Chondrocyte (in vitro differentiated cells): ENCODE measurements at places on chromosomes 7 and 10. TPM values are rescaled to one million over a fixed set of nuclear protein-coding genes. Genes with fewer than 3 reads are reported as not detected.

DNA sequence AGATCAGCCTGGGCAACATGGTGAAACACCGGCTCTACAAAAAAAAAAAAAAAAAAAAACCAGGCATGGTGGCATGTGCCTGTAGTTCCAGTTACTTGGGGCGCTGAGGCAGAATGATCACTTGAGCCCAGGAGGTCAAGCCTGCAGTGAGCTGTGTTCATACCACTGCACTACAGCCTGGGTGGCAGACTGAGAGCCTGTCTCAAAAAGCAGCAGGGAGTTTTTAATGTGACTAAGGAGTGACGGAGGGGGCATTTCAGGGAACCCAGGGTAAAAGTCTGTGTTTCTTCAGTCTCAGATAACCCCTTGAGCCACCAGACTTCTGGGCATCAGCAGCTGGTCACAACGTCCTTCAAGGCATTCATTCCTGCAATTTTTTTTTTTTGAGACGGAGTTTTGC, 2.2 kb upstream of the C10orf95 start:
- no peak for DNase-seq
- no peak overlapping the region for H3K4me3 ChIP-seq
- H3K4me1 ChIP-seq = peaks cover 29% of the 10 kb centered on the region
- no peak overlapping the region for H3K27ac ChIP-seq

DNA sequence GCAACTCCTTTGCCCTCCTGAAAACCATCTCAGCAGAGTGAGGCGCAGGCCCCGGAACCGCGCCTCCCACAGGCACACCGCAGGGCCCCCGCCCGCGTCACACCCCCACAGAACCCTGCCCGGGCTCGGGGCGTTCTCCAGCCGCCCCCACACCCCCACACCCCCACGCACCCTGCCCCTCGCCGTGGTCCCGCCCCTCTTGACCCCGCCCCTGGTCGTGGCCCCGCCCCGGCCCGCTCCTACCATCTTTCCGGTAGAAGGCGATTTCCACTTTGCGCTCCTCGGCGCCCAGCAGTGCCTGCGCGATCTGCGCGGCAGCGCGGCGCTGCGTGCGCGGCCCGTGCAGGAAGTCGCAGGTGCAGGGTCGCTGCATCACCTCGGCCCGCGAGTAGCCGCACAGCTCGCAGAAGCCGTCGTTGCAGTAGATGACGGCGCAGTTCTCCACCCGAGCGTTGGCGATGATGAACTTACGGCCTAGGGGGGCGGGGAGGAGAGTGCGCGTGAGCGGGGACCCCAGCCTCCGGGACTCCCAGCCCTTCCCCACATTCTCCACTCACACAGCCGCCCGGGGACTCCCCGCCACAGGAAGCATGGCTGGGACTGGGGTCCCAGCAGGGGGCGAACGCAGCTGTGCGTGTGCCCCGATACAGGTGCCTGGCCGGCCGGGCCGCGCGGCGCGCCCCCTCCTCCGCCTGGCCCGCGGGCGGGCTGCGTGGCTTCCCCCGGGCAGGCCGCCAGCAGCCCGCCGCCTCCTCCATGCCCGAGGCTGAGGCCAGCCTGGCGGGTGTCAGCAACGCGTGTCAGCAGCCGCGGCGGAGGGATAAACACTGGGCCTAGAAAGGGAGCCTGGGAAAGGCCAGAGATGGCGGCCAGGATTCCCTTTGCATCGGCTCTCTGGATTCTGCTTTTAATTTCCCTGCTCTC, 3.4 kb downstream of the KCNH2 start:
- no peak overlapping the region for H3K27ac ChIP-seq
- DNase-seq = no peak
- H3K36me3 ChIP-seq = peaks cover 1% of the 10 kb centered on the region
- H3K4me1 ChIP-seq = peaks cover 14% of the 10 kb centered on the region

GRCh38 chr7:48441848-48442492, 270.7 kb downstream of the ABCA13 start:
- no peak overlapping the region for H3K4me3 ChIP-seq
- H3K4me1 ChIP-seq = no peaks in the 10 kb centered on the region
- H3K36me3 ChIP-seq = no peaks in the 10 kb centered on the region
- DNase-seq = no peak
- no peak overlapping the region for H3K27ac ChIP-seq
- H3K27me3 ChIP-seq = peaks cover 27% of the 10 kb centered on the region

DNA sequence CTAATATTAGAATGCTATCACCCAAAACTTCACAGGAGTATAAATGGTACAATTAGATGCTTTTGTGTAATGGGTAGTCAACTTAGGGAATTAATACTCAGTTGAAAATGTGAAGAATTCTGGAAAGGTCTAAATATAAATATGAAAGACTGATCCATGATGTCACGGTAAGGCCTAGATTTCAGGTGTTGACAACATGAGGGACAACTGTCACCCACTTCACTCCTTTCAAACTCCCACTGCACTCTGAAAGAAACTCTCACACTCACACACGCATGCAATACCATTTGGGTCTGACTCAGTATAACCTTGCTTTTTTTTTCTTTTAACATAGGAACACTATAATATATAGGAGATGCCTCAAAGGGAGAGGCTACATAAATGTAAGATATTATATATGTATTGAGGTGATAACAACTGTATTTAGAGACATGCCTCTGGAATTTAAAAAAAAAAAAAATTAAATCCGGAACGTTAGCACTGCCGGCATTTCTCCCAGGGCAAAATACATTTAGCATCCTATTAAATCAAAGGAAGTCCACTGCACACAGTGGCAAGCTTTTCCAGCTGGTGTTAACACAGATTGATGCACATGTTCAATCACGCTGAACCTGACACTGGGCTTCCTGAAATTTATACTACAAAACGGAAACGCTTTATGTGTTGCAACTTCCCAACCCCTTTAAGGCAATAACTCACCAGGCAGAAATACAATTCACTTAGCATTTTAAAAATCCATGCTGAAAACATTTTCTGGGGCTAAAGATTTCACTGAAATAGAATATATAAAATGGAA, 74.9 kb downstream of the RSU1 start:
- no peaks in the 10 kb centered on the region for H3K4me1 ChIP-seq
- DNase-seq = no peak
- no peak overlapping the region for H3K4me3 ChIP-seq
- H3K27ac ChIP-seq = no peak overlapping the region

DNA sequence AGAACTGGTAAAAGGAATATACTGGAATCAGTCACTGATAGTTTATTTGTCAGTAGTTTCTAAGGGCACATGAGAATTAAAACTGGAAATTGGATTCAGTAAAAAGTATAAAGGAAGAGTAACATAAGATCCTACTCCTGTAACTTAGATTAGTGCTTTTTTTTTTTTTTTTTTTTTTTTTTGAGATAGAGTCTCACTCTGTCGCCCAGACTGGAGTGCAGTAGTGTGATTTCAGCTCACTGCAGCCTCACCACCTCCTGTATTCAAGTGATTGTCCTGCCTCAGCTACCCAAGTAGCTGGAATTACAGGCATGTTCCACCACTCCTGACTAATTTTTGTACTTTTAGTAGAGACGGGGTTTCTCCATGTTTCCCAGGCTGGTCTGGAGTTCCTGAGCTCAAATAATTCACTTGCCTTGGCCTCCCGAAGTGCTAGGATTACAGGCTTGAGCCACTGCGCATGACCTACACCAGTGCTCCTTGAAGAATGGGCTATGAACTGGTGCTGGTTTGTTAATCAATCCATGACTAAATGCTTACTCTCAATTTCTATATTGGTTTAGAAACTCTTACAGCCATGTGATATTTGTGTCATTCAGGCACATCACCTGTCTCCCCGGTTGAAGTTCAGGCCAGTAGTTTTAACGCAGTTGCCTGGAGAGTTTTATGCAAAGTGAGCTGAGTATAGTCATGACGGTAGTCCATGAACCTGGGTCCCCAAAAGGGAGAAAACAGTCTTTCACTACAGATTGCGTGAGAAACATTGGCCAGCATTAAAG, 65.0 kb downstream of the ZEB1 start:
- no peak overlapping the region for H3K4me3 ChIP-seq
- peak overlapping the region; percentile 41 for H3K27ac ChIP-seq
- H3K36me3 ChIP-seq = peaks cover 6% of the 10 kb centered on the region
- DNase-seq = no peak
- H3K4me1 ChIP-seq = peaks cover 38% of the 10 kb centered on the region
- no peaks in the 10 kb centered on the region for H3K27me3 ChIP-seq

- H3K27ac ChIP-seq = no peak overlapping the region
- peaks cover 2% of the 10 kb centered on the region for H3K36me3 ChIP-seq
- no peaks in the 10 kb centered on the region for H3K27me3 ChIP-seq
- H3K4me1 ChIP-seq = no peaks in the 10 kb centered on the region
- no peak for DNase-seq
- H3K4me3 ChIP-seq = no peak overlapping the region
Measured at GRCh38 chr7:154767821-154768415, 235.0 kb downstream of the PAXIP1 start.

DNA sequence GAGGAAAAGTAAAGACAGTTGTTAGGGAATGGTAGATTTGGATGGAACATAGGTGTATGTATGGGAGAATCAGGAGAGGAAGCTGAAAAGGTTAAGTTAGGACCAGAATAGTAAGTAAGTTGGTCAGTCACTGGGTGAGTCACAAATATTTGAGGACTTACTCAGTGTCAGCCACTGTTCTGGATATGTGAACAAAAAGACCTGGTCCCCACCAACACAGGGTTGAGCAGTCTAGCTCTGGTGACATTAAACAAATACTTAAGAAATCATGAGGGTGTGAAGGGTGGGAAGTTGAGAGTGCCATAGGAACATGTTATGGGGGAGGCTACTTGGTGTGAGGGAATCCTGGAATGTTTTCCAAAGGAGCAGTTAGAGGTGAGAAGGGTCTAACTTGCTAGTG, 246.9 kb downstream of the PTEN start:
- H3K4me1 ChIP-seq = peaks cover 8% of the 10 kb centered on the region
- H3K27me3 ChIP-seq = no peaks in the 10 kb centered on the region
- no peaks in the 10 kb centered on the region for H3K36me3 ChIP-seq

- H3K36me3 ChIP-seq = no peaks in the 10 kb centered on the region
- no peaks in the 10 kb centered on the region for H3K27me3 ChIP-seq
- no peak overlapping the region for H3K4me3 ChIP-seq
- no peak for DNase-seq
Measured at GRCh38 chr7:89687211-89687610, 467.1 kb upstream of the STEAP1 start.

DNA sequence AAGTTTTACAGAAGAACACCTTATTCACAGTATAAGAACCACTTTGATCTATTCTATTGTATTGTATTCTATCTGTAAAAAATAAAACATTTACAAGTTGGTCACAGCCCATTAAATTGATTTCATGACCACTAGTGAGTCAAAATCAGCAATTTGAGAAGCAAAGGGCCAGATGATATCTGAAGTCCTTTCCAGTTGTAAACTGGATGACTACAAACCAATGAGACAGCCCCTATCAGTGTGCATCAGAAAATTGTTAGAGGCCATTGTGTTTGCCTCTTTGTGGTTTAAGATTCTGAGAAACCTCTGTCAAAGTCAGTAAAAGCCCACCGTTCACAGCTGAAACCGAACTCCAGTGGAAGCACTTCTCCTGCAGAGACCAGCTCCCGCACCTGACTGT, 54.8 kb downstream of the TBXAS1 start:
- H3K4me3 ChIP-seq = no peak overlapping the region
- H3K27ac ChIP-seq = no peak overlapping the region
- H3K36me3 ChIP-seq = peaks cover 3% of the 10 kb centered on the region
- H3K4me1 ChIP-seq = no peaks in the 10 kb centered on the region
- no peak for DNase-seq

- no peak for DNase-seq
- no peak overlapping the region for H3K4me3 ChIP-seq
- H3K27me3 ChIP-seq = peaks cover 2% of the 10 kb centered on the region
- H3K36me3 ChIP-seq = no peaks in the 10 kb centered on the region
- H3K27ac ChIP-seq = no peak overlapping the region
Measured at GRCh38 chr10:82472406-82473335, 597.7 kb downstream of the NRG3 start.

- no peak overlapping the region for H3K27ac ChIP-seq
- H3K4me3 ChIP-seq = no peak overlapping the region
- no peaks in the 10 kb centered on the region for H3K36me3 ChIP-seq
- no peaks in the 10 kb centered on the region for H3K27me3 ChIP-seq
- no peak for DNase-seq
Measured at GRCh38 chr7:89772276-89772675, 382.0 kb upstream of the STEAP1 start.

DNA sequence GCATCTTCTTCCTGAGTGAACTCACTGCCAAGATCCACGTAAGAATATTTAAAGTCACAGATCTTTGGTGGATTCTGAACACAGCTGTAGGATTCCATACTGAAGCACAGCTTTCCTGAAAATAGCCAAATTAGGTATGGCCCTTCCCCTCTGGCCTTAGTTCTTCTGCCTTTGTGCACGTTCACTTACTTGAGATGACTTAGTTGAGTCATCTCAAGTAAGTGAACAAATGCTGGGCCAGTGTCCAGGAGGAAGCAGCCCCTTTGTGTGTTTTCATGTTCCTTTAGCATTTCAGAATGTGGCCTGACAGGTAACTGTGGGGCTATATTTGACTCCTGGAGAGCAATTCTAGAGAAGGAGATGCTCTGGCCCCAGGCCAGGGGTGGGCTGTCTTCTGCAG, 51.5 kb downstream of the CCNY start:
- H3K27ac ChIP-seq = no peak overlapping the region
- DNase-seq = no peak
- peaks cover 51% of the 10 kb centered on the region for H3K4me1 ChIP-seq
- no peaks in the 10 kb centered on the region for H3K36me3 ChIP-seq
- H3K4me3 ChIP-seq = no peak overlapping the region

DNA sequence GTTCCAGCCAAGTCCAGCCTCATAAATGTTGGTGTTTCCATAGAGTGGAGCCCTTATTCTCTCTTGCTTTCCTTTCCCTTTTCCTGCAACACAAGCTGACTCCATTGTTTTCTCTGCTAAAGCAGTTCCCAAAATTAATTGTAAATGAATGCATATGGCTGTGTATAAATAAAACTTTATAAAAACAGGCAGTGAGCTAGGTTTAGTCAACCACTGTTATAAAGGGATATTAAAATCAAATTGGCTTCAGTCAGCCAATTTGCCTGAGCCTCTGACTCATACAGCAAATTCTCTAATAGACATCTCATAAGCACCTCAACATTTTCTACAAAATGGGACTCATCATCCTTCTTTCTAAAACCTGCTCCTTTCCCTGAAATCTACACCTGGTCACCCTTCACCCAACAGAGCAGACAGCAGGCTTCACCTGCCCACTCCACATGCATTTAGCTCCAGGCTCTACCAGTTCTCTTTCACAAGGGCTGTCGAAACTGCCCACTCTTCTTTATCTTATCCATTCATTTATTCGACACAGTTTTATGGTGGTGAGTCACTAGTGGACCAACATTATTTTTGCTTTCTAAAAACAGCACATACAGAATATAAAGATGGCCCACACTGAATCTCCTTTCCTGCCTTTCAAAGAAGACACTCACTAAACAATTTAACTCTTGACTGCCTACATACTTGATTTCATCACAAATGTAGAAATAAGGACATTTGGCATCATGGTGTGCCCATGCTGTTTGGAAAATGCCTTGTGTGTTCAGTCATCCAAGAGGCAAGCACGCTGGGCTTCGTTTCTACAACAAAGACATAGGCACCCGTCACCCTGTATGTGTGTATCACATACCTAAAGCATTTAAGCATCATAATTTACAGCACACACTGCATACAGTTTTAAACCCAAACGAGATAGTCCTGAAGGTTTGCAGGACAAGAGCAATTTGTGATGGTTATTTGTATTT, 74.6 kb upstream of the C7orf33 start:
- DNase-seq = no peak
- no peaks in the 10 kb centered on the region for H3K36me3 ChIP-seq
- peaks cover 9% of the 10 kb centered on the region for H3K27me3 ChIP-seq
- no peaks in the 10 kb centered on the region for H3K4me1 ChIP-seq
- no peak overlapping the region for H3K4me3 ChIP-seq

Gene WIPF3
- 0.10 to 0.65 TPM (median 0.51 TPM) in 3 replicates for total RNA-seq

Gene TEX47
- total RNA-seq = not detected in 3 replicates

Gene NPTX2
- total RNA-seq = 1.4 to 5.5 TPM (median 5.5 TPM) in 3 replicates

Gene RAPGEF5
- total RNA-seq = 0.53 to 2.2 TPM (median 1.9 TPM) in 3 replicates

Gene PNLIPRP1
- total RNA-seq = not detected in 3 replicates
